ENCODE measurements at places on chromosomes 3 and 15.
A peak's percentile ranks its signal among the peaks of the same experiment; 100 is the strongest.

DNA sequence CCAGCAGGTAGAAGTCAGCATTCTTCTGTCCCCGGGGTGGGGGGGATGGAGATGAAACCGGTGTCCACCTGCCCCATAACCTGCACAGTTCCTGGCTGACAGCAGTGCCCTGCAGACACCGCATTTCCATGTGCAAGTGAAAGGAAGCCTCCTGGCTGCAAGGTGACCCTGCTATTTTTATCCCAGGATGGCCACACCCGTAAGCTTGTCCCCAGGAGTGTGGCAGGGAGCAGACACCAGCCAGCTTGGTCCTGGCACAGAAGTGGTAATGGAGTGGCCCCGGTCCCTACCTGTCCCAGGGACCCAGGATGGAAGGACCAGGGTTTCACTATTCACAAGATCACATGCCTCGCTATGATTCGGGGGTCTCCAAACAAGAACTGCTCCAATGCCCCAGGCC, 85.3 kb upstream of the RPL32 start:
- no peak for DNase-seq

DNA sequence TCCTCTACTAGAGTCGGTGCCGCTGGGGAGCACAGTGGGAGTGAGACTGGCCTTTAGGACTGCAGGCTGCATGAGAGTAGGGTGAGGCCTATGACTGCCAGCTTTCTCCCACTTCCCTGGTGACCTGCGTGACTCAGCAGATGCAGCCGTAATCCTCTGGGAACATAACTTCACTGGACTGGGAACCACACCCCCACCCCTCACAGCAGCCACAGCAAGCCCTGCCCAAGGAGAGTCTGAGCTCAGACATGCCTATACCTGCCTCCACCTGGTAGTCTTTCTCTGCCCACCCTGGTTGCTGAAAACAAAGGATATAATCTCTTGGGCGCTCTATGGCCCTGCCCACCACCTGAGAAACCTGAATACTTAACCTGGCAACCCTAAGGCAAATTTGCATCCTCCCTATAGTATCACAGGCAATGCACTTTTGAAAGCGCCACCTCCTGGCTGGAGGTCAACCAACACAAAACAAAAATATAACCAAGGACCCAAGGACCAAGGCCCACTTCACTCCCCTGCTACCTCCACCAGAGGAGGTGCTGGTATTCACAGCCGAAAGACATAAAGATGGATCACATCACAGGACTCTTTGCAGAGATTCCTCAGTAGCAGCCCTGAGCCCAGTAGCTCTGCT, 308.9 kb downstream of the CTNNB1 start:
- no peak for DNase-seq

DNA sequence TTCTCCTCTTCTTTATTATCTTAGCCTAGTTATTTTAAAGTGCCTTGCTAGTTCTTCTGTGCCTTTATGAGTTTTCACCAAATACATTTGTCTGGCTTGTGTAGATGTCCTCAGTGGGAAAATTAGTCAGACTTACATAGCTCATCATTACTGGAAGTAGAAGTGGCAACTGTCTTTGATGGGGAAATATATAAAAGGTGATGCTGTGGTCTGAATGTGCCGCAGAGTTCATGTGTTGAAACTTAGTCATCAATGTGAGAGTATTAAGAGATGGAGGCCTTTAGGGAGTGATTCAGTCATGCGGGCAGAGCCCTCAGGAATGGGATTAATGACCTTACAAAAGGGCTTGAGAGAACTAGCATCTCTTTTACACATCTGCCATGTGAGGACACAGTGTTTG, 6.4 kb upstream of the ERICH6 start:
- no peak for DNase-seq

GRCh38 chr15:49094923-49095322, 48.7 kb upstream of the SECISBP2L start:
- no peak for DNase-seq

GRCh38 chr3:194064380-194065332, 71.3 kb upstream of the HES1 start:
- peak; percentile 85 for DNase-seq

DNA sequence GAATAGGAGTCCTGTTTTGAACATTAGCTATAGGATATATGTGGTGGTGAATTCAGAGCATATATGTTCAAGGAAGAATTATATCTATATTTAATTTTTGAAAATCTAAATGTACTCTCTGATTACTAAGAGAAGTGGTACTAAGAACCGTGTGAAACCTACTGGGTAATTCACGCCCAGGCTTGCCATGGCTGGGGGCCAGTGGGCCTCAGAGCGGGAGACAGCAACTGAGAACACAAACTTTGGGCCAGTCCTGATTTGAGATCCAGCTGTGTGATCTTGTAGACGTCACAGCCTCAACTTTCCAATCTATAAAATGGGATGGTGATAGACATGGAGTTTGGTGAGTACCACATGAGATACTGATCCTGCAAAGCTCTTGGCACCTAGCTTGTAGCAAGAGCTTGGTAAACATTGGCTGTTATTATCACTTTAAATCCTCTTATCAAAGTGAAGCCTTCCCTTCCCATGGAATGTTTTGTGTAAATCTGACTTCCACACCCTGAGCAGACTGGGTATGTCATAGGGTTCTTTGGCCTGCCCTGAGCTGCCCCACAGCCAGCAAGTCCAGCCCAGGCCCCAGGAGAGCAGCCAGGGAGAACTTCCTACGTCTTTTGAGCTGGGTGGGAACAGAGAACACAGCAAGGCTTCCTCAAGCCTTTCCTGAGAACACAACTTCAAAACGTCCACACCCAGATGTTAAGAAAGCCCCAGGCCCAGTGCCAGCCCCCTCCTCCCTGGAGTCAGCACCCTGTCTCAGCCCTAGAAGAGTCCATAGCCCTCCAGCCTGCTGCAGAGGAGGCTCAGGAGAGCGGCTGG, 8.2 kb upstream of the PAQR5 start:
- no peak for DNase-seq

GRCh38 chr3:187507905-187508304, 139.7 kb downstream of the RTP4 start:
- DNase-seq, result no peak

GRCh38 chr3:60456180-60456579, 795.1 kb downstream of the FHIT start:
- DNase-seq, result no peak

DNA sequence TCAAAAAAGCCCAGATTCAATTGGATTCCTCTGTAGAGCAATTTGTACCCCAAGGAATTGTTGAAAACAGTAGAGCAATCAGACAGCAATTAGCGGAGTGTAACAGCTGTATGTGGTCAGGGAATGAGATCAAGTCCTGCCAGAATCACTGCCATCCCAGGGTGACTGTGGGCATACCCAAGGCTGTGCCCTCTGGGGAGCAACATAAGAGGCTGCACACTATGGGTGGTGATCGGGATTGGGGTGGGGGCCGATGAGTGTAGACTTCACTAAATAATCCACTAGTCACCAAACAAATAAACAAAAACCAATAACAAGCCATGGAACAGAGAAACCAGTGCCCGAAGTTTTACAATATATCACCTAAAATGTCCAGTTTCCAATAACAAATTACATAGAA, 12.1 kb upstream of the ELP6 start:
- no peak for DNase-seq

GRCh38 chr3:8444883-8445282, 56.7 kb upstream of the LMCD1 start:
- no peak for DNase-seq

DNA sequence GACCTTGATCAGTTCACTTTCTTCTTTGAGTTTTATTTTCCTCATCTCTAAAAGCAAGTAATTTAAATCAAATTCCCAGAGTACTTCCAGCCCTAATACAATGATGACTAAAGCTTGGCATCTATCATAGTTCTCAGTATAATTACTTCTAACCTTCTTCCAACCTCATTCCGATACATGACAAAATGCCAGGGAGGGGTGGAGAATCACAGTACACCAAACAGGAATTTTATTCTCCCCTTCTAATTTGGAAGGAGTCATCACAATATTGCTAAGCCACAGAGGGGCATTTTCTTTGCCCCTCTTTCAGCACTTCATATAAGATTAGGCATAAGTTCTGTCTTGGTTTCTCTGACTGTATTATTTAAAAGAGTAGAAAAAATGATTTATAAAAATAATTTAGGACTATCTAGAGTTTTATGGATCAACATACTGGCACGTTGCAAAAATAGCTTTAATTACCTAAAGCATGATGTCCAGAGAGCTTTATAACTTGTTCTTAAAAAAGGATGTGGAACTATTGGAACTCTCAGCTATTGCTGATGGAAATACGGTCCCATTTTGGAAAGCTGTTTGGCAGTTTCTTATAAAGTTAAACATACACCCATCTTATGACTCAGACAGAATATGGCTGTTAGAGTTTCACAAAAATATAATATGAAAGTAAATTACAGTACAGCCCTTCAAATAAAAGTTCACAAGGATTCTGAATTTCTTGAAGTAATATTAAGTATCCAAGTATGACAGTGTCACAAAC, 86.9 kb upstream of the UBE2E2 start:
- no peak for DNase-seq

Data from MV-4-11 (cell line).